NCI-H1105 (cell line): ENCODE measurements at places on chromosomes 5 and 9.

DNA sequence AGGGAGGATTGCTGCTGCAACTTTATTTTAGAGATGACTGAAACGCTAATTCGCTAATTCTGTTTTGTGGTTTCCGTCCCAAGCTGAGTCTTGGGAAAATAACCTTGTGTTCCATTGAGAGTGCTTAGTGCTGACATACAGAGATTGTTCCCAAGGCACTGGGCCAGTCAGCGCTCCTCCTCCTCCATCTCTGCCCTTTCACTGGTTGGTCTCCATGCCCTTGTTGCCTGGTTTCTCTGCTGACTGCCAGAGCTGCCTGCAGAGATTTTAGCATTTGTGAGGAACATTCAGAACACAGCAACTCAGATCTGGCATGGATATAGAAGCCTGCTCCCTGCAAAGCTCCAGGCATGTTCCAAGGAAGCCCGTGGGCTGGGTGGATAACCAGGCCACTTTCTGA, 126.0 kb upstream of the IRX2 start:
- no peak for DNase-seq

- no peak for DNase-seq
These were observed 189.1 kb downstream of the WDR70 start for GRCh38 chr5:37568018-37568753.

GRCh38 chr5:50964746-50965653, 298.6 kb downstream of the PARP8 start:
- no peak for DNase-seq

DNA sequence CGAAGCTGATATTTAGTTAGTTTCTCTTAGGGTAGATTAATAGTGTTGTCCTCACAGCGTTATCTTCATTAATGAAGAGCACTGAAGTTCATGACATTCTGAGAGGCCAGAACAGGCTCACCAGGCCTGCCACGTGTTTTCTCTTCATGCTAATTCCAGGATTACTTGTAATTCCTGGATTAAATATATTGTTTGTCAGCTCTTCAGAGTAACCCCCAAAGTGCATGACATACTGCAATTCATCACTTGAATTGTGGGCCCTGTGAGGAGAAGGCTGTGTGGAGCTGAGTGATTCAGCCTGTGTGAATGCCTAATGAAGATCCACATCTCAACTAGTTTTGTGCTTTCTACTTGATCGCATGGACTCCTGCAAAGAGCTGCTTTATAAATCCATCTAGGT, 401.0 kb upstream of the ADAMTSL1 start:
- DNase-seq: no peak
